ENCODE measurements at places on chromosomes 3 and 15.

- DNase-seq: no peak
Measured at GRCh38 chr3:45597171-45597570, 2.6 kb downstream of the LIMD1 start.

- no peak for DNase-seq
Measured at GRCh38 chr3:42936157-42936981, 30.4 kb downstream of the ZNF662 start.

GRCh38 chr3:108486941-108487340, 23.5 kb downstream of the MYH15 start:
- DNase-seq: no peak

DNA sequence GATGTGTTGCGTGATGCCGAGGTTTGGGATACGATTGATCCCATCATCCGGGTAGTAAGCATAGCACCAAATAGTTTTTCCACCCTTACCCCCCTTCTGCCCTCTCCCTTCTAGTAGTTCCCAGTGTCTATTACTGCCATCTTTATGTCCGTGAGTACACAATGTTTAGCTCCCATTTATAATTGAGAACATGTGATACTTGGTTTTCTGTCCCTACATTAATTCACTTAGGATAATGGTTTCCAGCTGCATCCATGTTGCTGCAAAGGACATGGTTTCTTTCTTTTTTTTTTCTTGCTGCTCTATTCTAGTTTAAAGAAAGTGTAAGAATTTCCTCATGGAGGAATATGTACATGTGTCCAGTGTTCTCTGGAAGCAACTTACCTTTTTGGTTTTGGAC, 51.8 kb downstream of the NSUN3 start:
- no peak for DNase-seq

GRCh38 chr3:36379872-36380220, 458 bp upstream of the STAC start:
- DNase-seq: no peak

GRCh38 chr3:62942227-62942626, 67.0 kb upstream of the CADPS start:
- DNase-seq: no peak

DNA sequence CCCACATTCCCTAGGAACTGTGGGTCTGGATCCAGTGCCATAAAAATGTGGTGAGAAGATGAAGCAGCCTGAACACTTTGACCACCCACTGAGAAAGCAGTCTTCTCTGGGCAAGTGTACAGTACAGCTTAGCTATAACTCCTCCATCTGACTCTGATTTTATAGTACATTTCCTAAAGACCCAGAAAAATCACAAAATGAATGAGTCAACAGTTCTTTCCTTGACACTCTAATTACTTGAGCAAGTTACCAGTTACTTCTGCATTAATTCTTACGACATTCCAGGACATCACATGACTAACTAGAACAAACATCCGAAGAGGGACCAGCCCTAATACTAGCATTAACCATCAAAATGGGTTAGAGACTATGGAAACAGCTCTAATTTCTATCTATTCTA, 148.1 kb upstream of the PEX5L start:
- no peak for DNase-seq

DNA sequence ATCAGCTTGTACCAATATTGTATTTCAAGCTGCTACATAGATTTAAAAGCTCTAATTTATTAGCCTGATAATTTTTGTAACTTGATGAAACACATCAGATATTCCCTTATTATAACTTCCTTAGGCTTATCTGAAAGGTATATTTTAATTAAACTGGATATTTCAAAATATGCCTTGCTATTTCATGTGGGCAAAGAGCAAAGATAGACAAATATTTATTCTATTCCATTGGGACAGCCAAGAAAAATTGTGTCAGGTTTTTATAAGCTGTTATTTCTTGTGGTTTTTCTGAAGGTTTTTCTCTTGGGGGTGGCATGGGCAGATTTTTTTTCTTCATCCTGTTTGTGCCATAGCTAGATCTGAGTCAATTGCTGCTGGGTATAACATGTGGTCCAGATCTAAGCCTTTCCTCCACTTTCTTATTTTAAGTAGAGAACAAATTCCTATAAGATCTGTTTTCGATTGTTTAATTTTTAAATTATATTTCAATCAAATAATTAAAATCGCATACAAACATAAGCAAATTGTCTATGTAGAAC, 249.5 kb downstream of the NAALADL2 start:
- no peak for DNase-seq

DNA sequence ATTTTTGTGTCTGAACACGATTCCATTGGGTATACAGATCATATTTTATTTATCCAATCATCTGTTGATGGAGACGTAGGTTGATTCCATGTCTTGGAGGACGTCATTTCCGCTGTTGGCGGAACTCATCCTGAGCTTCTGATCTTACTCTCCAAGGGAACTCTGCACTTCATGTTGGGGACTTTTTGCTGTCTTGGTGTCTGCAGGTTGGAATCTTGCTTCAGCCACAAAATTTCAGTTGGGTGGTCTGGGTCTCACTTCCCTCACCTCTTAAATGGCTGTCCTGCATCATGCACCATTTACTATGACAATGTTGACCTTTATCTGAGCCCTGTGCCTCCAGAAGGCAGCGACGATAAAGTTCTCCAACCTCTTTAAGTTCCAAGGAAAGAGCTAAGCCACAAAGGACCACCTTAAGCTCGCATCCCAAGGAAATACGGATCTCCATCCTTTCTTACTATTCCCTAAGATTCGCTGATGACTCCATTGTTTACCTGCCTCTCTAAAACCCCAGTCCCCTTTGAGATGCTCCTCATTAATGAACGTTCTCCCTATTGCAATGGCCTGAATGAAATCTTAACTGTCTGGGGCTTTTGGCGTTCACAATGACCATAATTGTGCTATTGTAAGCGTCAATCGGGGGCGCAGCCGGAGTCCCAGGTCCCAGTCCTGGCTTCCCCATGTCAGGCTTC, 23.1 kb upstream of the RNU6-1 start:
- no peak for DNase-seq

DNA sequence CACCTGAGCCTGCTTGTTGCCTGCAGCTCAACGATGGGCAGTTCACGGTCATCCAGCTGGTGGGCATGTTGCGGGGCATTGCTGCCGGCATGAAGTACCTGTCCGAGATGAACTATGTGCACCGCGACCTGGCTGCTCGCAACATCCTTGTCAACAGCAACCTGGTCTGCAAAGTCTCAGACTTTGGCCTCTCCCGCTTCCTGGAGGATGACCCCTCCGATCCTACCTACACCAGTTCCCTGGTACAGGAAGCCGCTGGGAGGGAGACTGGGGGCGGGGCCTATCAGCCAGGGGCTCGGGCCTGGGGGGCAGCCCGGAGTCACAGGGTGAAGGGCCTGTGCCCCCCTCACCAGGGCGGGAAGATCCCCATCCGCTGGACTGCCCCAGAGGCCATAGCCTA, 18.8 kb downstream of the EPHB3 start:
- no peak for DNase-seq

GRCh38 chr3:29226706-29227105, 54.2 kb upstream of the RBMS3 start:
- no peak for DNase-seq

DNA sequence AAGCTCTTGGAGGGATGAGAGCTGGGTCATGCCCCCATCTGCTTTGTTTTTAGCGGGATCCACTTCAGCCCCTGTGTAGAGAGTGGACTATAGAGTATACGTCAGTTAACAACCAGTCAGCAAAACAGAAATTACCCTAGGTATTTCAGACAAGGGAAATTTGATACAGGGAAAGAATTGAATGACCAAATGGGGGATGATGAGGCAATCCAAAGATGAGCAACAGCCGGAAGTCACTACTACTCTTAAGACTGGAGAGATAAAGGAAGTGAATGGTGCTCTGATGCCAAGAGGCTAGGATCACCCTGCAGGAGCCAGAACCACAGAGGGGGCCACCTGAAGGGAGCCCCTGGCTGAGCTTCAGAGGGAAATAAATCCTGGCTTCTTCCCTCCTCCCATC, 1.7 kb upstream of the GPR62 start:
- no peak for DNase-seq

DNA sequence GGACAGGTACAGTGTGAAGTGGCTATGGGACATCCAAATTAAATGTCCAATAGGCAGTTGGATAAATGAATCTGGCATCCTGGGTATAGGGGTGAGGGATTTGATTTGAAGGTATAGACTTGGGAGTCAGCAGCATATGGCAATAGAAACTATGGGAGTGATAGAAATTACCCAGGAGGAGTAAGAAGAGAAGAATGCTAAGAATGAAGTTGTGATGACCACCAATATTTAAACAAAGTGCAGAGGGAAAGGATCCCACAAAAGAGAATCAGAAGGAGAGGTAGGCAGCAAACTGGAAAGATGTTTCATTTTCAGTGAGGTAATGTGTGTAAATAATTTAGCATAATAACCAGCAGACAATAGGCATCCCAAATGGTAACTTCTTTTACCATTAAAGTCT, 13.8 kb upstream of the MSL2 start:
- DNase-seq: no peak

- DNase-seq: no peak
Measured at GRCh38 chr15:35115155-35115725, 30.1 kb upstream of the NANOGP8 start.

DNA sequence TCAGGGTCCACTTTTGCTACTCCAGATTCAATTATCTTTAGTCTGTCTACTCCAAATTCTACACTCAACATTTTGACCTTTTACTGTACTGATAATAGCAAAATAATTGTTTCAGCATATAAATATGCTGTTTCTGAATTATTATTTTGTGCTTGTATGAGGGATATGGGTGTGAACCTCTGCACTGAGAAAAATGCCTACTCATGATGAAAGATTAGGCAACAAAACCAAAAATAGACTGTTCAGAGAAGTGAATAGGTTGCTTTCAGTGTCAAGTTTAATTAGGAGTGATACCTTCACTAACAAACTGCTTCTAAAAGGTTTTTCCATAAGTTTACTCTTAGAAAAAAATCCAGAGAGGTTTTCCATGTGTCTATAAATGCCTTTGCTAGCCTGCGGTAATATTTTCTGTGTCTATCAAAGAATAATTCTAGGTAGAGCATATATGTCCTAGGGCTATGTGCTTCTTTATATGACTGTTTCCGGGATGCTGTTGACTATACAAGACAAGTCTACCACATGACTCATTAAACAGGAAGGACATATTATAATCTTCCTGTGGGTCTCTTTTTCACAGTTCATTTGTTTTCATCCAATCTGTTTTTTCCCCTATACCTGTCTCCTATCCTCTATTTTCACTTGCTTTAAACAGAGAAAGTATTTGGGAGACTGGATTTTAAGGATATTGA, 218.5 kb upstream of the TTC14 start:
- DNase-seq: no peak
